Glomerular endothelial cell (primary cell): ENCODE measurements at places on chromosomes 16 and 17.
A peak's percentile ranks its signal among the peaks of the same experiment; 100 is the strongest.

DNA sequence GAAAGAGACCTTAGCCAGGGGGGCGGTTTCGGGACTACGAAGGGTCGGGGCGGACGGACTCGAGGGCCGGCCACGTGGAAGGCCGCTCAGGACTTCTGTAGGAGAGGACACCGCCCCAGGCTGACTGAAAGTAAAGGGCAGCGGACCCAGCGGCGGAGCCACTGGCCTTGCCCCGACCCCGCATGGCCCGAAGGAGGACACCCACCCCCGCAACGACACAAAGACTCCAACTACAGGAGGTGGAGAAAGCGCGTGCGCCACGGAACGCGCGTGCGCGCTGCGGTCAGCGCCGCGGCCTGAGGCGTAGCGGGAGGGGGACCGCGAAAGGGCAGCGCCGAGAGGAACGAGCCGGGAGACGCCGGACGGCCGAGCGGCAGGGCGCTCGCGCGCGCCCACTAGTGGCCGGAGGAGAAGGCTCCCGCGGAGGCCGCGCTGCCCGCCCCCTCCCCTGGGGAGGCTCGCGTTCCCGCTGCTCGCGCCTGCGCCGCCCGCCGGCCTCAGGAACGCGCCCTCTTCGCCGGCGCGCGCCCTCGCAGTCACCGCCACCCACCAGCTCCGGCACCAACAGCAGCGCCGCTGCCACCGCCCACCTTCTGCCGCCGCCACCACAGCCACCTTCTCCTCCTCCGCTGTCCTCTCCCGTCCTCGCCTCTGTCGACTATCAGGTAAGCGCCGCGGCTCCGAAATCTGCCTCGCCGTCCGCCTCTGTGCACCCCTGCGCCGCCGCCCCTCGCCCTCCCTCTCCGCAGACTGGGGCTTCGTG is at the start of gene MAPT:
TSS of gene MAPT (plus strand) at position 533 of the 763 bp plus-strand sequence. CDS start 67,784 bp downstream, outside the sequence.
- peak; percentile 55 for DNase-seq

DNA sequence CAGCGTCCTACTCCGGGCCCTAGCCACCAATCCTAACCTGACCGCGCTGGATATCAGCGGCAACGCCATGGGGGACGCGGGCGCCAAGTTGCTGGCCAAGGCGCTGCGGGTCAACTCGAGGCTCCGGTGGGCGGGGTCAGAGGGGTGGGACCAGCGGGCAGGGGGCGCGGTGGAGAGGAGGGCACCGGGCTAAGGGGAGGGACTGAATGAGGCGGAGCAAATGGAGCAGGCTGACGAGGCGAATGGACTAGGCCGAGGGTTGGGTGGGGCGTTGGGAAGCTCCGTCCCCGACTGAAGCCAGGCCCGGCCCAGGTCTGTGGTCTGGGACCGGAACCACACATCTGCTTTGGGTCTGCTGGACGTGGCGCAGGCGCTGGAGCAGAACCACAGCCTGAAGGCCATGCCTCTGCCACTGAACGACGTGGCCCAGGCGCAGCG is 4.6 kb downstream of the CARMIL2 start:
- no peak for DNase-seq

- no peak for DNase-seq
These were observed 155.6 kb upstream of the CNTNAP4 start for GRCh38 chr16:76121636-76122035.

GRCh38 chr17:31413874-31414549 is 22.5 kb downstream of the RAB11FIP4 start:
- DNase-seq: no peak

DNA sequence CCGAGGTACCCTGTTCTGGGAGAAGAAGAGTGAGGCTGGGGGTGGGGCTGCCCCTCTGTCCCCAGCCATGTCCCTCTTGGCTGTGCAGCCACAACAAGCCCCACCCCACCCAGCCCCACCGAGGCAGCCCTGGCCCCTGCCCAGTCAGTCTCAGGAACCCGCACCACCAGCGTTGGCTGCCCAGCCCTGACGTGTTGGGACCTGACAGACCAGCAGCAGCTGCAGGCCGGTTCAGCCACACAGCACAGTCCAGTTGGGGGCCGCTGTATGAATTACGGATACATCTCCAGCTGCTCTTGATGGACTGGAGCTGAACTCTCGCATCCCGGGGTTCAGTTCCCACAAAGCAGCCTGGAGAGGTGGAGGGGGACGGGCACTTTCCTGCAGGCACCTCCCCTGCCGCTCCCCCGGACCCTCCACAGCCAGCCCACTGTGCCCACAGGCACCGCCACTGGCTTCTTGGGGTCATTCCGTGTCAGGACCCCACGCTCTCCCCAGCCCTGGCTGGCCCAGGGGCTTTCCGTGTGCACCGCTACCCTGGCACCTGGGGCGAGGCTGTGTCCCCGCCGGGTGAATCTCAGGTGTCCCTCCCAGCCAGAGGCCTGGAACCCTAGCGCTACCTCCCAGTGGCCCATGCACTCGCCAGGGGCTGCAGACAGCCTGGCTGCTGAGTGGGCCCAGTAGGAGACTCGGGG is 7.1 kb downstream of the CDH15 start:
- DNase-seq: no peak
